ENCODE measurements at places on chromosomes 5 and 9.

GRCh38 chr5:131209506-131210150 lies 38.9 kb downstream of the LYRM7 start:
- peak; percentile 81 for DNase-seq

GRCh38 chr5:76303921-76304320 lies 99.2 kb upstream of the IQGAP2 start:
- peak; percentile 16 for DNase-seq

GRCh38 chr9:131402738-131403492 lies 9.0 kb downstream of the PRRC2B start:
- no peak for DNase-seq

DNA sequence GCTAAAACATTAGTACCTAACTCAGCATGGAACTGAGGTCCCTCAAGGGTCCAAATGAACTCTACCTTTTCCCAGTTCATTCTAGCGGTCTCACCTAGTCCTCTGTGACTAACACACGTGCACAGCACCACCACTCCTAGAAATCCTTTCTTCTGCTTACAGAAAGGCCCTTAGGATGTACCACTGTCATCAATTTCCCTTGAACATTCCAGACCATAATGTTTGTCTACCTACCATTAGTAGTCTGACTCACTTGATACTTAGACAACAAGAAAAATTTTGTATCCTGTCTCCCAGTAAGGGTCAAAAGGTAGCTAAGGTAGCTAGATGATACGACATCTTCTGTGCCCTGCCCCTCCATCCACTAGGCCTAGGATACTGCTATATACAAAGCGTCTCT lies 166.6 kb downstream of the TSSK1B start:
- DNase-seq: no peak

GRCh38 chr9:105244734-105245028 lies 230 bp downstream of the SLC44A1 start:
- no peak for DNase-seq

- no peak for DNase-seq
Observed at GRCh38 chr5:163760498-163760897, 255.1 kb downstream of the MAT2B start.

GRCh38 chr5:154795235-154795596 lies 40.0 kb downstream of the LARP1 start:
- no peak for DNase-seq

DNA sequence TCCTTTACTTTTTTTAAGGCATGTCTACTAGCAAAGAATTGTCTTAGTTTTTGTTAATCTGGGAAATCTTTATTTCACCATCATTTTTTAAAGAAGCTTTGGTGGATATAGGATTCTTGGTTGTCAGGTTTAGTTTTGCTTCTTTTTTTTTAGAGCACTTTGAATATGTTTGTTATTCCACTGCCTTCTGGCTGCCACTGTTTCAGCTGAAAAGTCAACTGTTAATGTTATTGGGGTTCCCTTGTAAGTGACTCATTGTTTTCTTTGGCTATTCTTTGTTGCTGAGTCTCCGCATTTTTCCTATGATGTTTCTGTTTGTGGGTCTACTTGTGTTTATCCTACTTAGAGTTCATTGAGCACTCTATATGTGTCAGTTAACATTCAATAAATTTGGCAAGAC lies 44.4 kb downstream of the PHAX start:
- no peak for DNase-seq

GRCh38 chr5:65902104-65902503 lies 24.3 kb upstream of the ERBIN start:
- no peak for DNase-seq

GRCh38 chr9:120909904-120910303 lies 16.7 kb downstream of the TRAF1 start:
- peak; percentile 70 for DNase-seq
